Sciatic nerve (tissue), 2 donors: ENCODE measurements at places on chromosomes 7 and 10. TPM values are rescaled to one million over a fixed set of nuclear protein-coding genes. Genes with fewer than 3 reads are reported as not detected.

TLX1 gene
- not detected for total RNA-seq

ADAP1 gene
- 42.8 TPM for total RNA-seq

CALHM2 gene
- 46.3 TPM for total RNA-seq

SRRM3 gene
- total RNA-seq, result 2.9 TPM

CALHM1 gene
- total RNA-seq, result not detected

SLC26A4 gene
- 3.2 TPM for total RNA-seq

CFAP43 gene
- 0.98 TPM for total RNA-seq

CC2D2B gene
- 3.1 TPM for total RNA-seq

TSPAN33 gene
- 11.8 TPM for total RNA-seq
